ENCODE measurements at places on chromosomes 6 and 20.

GRCh38 chr6:139879823-139880356, 505.4 kb upstream of the CITED2 start:
- no peak for DNase-seq

GRCh38 chr6:113873043-113873667, 16.0 kb downstream of the MARCKS start:
- DNase-seq = peak; percentile 85

GRCh38 chr6:41255638-41256246, 27.6 kb downstream of the TREML4 start:
- DNase-seq = peak; percentile 25

- DNase-seq = no peak
Observed at GRCh38 chr20:635893-636338, 17.1 kb downstream of the SRXN1 start.

DNA sequence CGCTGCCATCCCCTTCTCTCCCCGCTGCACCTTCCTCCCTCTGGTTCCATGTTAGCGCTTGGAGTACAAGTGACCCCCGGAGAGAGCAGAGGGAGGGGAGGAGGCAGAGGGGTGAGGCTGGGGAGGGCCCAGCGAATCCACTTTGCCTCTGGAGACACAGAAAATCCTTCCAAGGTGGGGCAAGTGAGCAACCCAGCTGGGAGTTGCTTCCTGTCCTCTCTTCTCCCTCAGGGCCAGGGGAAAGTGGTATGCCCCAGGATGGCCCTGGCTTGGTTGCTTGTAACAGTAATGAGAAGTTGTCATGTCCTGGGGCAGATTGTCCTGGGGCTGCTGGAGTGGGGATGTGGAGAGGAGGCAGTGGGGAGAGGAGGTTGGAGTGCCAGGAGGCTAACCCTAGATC, 691 bp upstream of the ANGPT4 start:
- no peak for DNase-seq

DNA sequence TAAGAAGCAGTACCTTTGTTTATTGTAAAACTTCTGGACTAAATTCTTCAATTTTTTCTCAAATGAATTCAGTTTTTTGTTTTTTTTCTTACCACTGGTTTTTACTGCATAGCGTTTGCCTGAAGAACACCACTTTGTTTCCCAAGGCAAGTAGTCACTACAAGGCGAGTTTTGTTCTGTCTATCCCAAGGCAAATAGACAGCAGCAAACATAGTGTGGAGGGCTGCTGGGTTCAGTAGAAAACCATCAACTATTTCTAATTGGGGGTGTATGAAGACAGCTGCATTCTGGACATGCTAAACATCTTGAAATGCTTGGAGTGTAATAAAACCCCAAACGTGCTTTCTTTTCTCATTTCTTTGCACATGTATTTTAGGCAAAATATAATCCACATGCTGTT, 197.4 kb downstream of the ESR1 start:
- no peak for DNase-seq

DNA sequence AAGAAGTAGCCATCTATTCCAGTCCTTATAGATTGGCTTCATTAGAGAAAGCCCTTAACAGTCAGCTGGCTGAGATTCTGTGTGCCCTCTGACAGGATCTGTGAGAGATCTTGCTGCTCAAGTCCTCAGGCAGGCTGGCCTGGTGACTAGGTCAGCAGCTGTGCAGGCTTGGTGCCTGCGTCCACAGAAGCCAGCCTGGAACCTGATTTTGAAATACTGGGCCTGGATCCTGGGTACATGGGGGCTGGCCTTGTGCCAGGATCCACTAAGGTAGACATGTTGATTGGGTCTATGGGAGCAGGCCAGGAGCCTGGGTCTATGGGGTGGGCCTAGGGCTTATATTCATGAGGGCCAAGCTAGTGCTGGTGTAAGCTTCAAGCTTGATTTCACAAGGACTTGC, 381.8 kb upstream of the MARCKS start:
- DNase-seq = no peak

DNA sequence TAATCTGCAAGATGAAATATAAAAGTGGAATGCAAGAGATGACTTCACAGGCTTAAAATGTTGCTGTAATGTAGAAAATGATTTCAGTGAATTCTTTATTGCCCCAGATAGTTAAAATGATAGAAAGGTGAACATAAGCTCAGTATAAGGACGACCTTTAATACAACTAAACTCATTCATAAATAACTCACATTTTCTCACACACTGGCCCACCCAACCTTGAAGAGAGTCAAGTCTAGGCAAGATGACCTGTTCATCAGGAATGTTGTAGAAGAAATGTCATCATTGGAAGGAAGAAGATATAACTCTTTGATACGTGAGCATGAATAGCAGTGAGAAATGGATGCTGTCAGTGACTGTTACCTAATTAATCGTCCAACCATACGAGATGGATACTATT, 111.1 kb upstream of the SASH1 start:
- DNase-seq = no peak

DNA sequence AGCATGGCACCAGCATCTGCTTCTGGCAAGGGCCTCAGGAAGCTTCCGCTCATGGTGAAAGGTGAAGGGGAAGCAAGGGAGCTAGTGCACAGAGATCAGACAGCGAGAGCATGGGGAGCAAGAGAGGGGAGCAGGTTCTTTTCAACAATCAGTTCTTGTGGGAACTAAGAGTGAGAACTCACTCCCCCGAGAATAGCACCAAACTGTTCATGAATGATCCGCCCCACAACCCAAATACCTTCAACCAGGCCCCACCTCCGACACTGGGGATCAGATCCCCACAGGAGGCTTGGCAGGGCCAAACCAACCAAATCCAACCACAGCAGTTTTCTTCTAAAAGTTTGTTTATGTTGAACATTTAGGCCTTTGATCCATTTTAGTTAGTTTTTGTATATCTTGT, 69.7 kb upstream of the BHLHE23 start:
- DNase-seq = no peak

DNA sequence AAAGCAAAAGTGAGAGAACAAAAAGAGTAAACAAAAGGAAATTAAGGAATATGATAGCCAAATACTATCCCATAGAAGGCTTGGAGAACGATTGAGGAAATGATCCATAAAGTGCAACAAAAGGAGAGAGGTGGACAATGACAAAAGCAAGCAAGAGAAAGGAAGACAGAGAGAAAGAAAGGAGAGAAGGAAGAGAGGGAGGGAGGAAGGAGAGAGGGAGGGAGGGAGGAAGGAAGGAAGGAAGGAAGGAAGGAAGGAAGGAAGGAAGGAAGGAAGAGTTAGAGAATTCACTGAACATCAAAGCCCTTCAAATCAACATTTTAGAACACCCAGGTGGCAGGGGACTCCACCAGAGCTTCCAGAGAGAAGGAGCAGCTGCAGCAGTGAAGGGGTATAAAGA, 185.0 kb downstream of the SYNDIG1 start:
- no peak for DNase-seq

DNA sequence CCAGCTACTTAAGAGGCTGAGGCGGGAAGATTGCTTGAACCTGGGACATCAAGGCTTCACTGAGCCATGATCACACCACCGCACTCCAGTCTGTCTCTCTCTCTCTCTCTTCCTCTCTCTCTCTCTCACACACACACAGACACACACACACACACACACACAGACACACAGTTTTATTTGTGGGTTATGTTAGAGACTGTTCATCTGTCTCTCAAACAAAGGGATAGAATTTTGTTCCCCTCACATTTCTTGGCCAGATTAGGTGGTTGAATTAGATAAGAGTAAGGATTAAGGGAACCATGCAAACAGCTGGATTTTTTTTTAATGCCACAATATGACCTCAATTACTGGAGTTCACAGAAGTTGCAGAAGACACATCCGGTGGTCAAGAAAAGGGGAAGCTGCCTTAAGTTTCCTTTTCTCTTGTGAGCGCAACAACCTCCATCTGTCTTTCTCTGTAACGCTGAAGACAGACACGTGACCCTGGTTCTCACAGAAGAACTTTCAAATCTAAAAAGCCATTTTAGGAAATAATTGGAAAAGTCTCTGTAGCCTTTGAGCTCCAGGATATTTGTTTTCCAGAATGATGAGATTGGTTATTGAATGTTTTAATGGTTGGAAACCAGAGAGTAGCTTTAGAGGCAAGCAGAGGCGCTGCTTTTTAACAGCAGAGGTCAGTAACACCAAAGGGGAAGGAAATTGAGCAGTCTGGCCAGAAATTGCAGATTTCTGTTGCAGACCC, 32.9 kb upstream of the LGSN start:
- DNase-seq = peak; percentile 96

DNA sequence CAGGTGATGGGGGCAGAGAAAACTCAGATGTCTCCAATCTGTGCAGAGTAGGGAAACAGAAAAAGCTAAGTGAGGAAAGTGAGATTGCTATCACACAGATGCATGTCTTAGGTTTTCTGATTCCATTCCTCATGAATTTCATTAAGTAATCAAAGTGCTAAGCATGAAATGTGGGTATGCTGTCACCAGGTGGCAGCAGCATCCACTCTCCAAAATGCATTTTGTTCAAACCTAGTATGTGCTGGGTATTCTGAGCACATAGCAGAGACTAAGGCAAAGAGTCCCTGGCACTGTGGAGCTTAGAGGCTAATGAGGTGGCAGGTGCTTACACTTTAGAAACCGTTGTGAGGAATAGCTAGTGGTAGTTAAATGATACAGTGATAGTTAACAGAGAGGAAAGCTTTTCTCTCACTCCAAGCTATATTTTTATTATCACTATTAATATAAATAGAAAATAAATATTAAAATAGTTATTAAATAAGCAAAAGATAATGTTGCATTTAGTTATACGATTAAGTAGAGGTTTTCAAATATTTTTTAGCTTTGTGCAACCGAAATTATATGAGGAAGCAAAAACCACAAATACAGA, 179.5 kb downstream of the CDH26 start:
- peak; percentile 14 for DNase-seq

DNA sequence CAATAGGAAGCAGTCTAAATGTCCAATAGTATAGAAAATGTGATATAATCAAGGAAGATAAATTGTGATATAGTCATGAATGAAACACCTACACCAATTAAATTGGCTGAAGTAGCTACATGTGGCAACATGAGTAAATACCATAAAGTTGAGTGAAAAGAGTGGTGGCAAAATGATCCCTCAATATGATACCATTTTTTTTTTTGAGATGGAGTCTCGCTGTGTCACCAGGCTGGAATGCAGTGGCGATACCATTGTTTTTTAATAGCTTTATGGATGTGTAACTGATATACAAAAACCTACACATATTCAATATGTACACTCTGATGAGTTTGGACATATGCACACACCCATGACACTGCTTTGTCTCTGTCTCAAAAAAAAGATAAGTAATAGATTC, 20.9 kb upstream of the ILRUN start:
- DNase-seq = no peak

DNA sequence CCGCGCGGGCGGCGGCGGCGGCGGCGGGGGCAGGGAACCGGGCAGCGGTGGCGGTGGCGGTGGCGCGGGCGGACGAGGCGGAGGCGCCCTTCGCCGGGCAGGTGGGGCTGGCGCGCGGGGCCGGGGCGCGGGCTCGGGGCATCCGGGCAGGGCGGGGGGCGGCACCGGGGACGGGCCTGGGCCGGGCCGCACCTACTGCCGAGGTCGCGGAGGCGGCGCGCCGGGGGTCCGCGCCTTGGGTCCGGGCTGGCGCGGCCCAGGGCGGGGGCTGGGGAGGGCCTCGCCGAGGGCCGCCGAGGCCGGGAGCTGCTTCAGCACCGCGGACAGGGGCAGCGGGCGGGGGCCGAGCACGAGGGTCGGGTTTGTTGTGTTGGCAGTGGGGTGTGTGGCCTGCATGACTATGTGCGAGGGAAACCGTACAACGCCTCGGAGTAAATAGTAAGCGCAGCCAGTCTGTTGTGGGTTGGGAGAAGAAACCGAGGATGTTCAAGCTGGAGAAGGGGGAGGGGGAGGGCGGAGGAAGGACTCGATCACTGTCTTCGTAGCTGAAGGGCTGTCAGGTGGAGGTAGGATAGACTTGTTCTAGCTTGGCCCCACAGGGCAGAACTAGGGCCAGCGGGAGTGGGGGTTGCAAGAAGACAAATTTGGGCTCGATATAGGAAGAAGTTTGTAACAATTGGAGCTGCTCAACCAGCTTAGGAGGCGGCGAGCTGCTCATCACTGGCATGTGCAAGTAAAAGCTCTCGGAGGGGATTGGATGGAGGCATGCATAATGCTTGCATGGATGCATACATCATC, 593 bp downstream of the MMP24 start:
- peak; percentile 16 for DNase-seq

GRCh38 chr6:43490523-43490939, 13.2 kb downstream of the TJAP1 start:
- DNase-seq = no peak

GRCh38 chr20:62716198-62716940, 7.7 kb downstream of the NTSR1 start:
- DNase-seq = no peak

Data from GM12865 (cell line).